ENCODE measurements at places on chromosomes 1 and 21.

GRCh38 chr21:44459712-44460440, 4.6 kb downstream of the LRRC3 start:
- no peak overlapping the region for H3K4me3 ChIP-seq
- no peaks in the 10 kb centered on the region for H3K36me3 ChIP-seq
- DNase-seq: no peak
- H3K27ac ChIP-seq: no peak overlapping the region
- H3K27me3 ChIP-seq: no peaks in the 10 kb centered on the region

DNA sequence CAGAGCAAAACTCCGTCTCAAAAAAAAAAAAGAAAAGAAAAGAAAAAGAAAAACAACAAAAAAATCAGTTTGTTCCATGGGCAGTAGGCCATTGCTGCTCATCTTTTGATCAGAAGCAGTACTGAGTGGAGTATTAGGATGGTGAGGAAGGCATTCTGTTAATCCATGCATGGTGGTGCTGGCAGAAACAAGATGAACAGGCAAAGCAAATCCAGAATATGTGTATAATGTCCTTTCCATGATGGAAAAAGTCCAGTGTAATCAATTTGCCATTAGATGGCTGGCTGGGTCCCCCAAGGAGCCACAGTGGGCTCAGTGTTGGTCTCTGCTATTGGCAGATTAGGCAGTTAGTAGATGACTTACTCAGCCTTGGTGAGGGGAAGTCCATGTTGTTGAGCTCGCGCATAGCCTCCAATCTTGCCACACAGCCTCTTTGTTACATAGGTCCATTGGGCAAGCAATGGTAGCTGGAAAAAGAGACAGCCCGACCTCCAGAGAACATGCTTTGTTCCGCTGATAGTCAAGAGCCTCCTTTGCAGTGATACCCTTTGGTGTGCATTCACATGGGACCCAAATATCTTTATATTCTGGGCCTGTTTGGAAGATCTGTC, 23.3 kb downstream of the H3-3A start:
- peaks cover 5% of the 10 kb centered on the region for H3K4me1 ChIP-seq
- no peaks in the 10 kb centered on the region for H3K36me3 ChIP-seq
- peaks cover 9% of the 10 kb centered on the region for H3K27me3 ChIP-seq
- H3K4me3 ChIP-seq: no peak overlapping the region
- H3K27ac ChIP-seq: no peak overlapping the region

- H3K27ac ChIP-seq: peak overlapping the region; percentile 81
- no peaks in the 10 kb centered on the region for H3K27me3 ChIP-seq
- H3K4me3 ChIP-seq: peak overlapping the region; percentile 53
- DNase-seq: no peak
These were observed 15.0 kb downstream of the GNB1 start for GRCh38 chr1:1875932-1876331.

- no peaks in the 10 kb centered on the region for H3K4me1 ChIP-seq
- H3K4me3 ChIP-seq: no peak overlapping the region
- no peaks in the 10 kb centered on the region for H3K36me3 ChIP-seq
- peaks cover 6% of the 10 kb centered on the region for H3K27me3 ChIP-seq
These were observed 14.1 kb upstream of the VAV3 start for GRCh38 chr1:107979088-107979487.

- H3K4me3 ChIP-seq: peak overlapping the region; percentile 58
- H3K36me3 ChIP-seq: no peaks in the 10 kb centered on the region
- peak; percentile 40 for DNase-seq
- H3K4me1 ChIP-seq: peaks cover 23% of the 10 kb centered on the region
- peaks cover 13% of the 10 kb centered on the region for H3K27me3 ChIP-seq
These were observed 10.6 kb upstream of the GADD45A start for GRCh38 chr1:67674260-67675011.

- peaks cover 8% of the 10 kb centered on the region for H3K27me3 ChIP-seq
- no peak for DNase-seq
- no peak overlapping the region for H3K4me3 ChIP-seq
- H3K4me1 ChIP-seq: no peaks in the 10 kb centered on the region
These were observed 42.6 kb downstream of the BACE2 start for GRCh38 chr21:41210426-41211059.

DNA sequence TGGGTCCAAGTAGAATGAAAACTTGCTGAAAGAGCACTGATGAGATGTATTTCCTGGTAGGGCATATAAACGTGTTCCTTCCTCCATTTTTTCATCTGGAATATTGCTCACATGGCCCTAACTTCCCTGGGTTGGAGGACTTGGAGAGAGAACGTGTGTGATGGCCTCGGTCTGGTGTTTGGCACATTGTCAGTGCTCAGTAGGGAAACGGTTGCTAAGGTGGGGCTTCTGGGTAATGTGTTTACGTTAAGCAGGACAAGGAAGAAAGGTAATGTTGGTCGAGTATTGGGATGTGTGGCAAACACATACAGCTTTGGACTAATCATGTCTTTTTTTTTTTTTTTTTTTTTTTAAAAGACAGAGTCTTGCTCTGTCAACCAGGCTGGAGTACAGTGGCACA, 6.2 kb downstream of the TTF2 start:
- no peaks in the 10 kb centered on the region for H3K27me3 ChIP-seq
- H3K4me1 ChIP-seq: peaks cover 31% of the 10 kb centered on the region
- no peak for DNase-seq
- no peak overlapping the region for H3K4me3 ChIP-seq

DNA sequence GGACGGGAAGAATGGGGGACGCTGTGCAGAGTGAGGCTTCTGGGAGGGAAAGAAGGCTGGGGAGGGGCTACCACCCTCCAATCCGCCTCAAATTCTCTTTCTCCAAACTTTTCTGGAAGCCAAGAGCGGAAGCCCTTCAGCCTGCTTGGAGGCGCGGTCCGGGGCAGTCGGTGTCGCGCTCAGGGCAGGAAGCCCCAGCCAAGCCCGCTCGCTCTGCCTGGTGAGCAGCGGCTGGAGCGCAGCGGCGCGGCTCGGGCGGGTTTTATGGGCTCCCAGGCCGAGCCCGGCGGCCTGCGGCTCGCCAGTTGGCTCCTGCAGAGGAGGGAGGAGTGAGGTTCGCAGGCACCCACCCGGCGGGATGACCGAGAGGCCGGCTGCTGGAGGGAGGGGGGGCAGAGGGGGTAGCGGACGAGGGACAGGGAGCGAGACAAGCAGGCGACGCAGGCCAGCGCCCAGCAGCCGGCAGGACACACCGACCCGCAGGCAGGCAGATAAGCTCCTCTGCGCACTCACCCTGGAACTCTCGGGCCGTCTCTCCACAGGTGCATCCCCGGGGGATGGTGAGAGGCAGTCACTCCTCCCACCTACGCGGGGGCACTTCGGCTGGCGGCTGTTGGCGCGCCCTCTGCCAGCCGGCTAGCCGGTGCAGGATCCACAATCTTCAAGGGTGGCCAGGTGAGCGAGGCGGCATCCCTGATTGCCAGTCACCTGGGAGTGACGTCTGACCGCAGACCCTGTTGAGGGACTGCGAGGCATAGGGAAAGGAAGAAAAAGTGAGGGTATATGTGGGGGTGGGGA, at the start of gene AVPR1B:
Gene AVPR1B, minus strand, starts transcription at position 238 of the 798 bp plus-strand sequence. CDS start 498 bp downstream, outside the sequence.
- peaks cover 7% of the 10 kb centered on the region for H3K4me1 ChIP-seq
- no peak within 1 kb of the TSS for H3K27ac ChIP-seq
- peaks cover 59% of the 10 kb centered on the region for H3K27me3 ChIP-seq
- peak; percentile 46 for DNase-seq
- no peaks in the 10 kb centered on the region for H3K36me3 ChIP-seq

DNA sequence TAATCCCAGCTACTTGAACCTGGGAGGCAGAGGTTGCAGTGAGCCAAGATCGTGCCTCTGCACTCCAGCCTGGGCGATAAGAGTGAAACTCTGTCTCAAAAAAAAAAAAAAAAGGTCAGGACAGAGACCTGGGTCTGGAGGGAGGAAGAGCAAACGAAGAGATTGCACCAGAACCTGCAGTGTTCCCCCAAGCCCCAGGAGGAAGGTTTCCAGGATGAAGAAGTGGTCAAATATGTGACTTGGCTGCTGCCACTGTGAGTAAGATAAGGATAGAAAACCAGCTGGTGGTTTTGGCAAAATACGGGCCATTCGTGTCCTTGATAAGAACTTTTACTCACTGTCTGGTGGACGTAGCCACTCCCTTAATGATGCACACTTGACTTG, 42.2 kb downstream of the CLDN14 start:
- DNase-seq: no peak
- no peaks in the 10 kb centered on the region for H3K36me3 ChIP-seq
- H3K27ac ChIP-seq: no peak overlapping the region
- H3K27me3 ChIP-seq: peaks cover 11% of the 10 kb centered on the region

- H3K4me3 ChIP-seq: no peak overlapping the region
- DNase-seq: no peak
- H3K36me3 ChIP-seq: no peaks in the 10 kb centered on the region
- H3K27ac ChIP-seq: no peak overlapping the region
- no peaks in the 10 kb centered on the region for H3K4me1 ChIP-seq
These were observed 65.6 kb upstream of the RRP15 start for GRCh38 chr1:218219460-218219859.

DNA sequence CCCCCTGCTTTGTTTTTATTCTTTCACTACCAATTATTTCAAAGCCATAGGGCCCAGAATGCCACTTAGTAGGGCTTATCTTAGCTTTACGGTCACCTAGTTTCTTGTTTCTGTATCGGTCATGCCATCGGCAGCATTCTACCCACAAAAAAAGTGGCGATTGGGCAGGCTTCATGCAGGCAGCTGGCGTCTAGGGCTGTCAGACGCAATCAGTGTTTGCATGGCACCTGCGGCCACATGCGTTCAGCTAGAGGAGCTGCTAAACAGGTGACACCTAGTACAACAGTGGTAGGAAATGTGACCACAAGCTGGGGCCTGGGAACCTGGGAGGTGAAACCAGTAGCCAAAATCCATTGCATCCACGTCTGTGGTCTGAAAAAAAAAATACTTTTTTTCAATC, 262.7 kb downstream of the PBX1 start:
- no peaks in the 10 kb centered on the region for H3K27me3 ChIP-seq
- H3K36me3 ChIP-seq: no peaks in the 10 kb centered on the region
- H3K4me1 ChIP-seq: no peaks in the 10 kb centered on the region
- DNase-seq: no peak
- H3K4me3 ChIP-seq: no peak overlapping the region
- H3K27ac ChIP-seq: no peak overlapping the region

- peaks cover 21% of the 10 kb centered on the region for H3K27me3 ChIP-seq
- H3K36me3 ChIP-seq: peaks cover 3% of the 10 kb centered on the region
- H3K27ac ChIP-seq: peak overlapping the region; percentile 76
- peak overlapping the region; percentile 88 for H3K4me3 ChIP-seq
- H3K4me1 ChIP-seq: peaks cover 25% of the 10 kb centered on the region
These were observed 844 bp downstream of the NIBAN1 start for GRCh38 chr1:184973272-184974055.

GRCh38 chr1:156276532-156276931, 6.1 kb downstream of the SMG5 start:
- H3K4me1 ChIP-seq: peaks cover 20% of the 10 kb centered on the region
- H3K4me3 ChIP-seq: no peak overlapping the region
- peaks cover 36% of the 10 kb centered on the region for H3K36me3 ChIP-seq

DNA sequence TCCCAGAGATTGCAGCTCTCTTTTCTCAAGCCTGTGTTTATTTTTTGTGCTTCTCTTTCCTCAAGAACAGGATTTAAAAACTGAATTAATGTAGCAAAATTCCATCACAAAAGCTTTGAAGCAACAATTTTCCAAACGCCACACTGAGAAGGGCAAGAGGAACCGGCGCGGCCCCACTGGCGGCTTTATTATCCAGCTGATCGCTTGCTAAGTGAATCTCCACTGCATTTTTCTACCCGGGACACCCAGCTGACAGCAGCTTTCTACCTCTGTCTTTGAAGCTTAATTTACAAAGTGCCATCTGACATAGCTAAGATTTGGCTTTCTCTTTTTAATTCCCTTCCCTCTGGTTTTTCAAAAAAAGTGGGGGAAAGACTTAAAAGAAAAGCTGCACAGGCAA, 369.3 kb upstream of the C1orf174 start:
- H3K27me3 ChIP-seq: peaks cover 8% of the 10 kb centered on the region
- no peak overlapping the region for H3K27ac ChIP-seq
- H3K4me1 ChIP-seq: peaks cover 6% of the 10 kb centered on the region
- no peaks in the 10 kb centered on the region for H3K36me3 ChIP-seq
- no peak overlapping the region for H3K4me3 ChIP-seq

DNA sequence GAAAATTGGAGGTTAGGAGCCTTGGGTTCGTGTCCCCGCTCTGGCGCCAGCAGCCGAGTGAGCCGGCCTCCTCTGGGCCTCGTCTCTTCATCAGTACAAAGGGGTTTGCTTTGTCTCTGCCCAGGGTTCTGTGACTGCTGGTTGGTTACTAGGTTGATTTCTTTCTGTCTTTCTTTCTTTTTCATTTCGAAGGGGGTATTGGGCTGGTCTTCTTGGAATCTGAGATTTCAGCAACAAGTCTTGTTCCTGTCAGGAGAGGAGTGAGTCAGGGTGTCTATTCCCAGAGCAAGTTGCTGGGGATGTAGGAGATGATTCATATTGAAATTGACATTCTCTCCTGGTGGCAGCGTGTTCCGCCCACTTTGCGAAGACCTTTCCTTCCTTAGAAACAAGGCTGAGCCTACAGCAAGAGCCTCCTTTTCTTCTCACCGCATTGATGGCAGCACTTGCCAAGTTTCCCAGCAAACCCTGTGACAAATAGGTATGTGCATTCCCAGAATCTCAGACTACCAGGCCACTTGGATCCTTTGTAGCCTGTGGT, 79.2 kb downstream of the MAN1C1 start:
- H3K27me3 ChIP-seq: no peaks in the 10 kb centered on the region
- DNase-seq: no peak
- H3K36me3 ChIP-seq: peaks cover 3% of the 10 kb centered on the region
- H3K27ac ChIP-seq: no peak overlapping the region

- no peak for DNase-seq
- H3K4me3 ChIP-seq: peak overlapping the region; percentile 87
- peak overlapping the region; percentile 96 for H3K27ac ChIP-seq
- no peaks in the 10 kb centered on the region for H3K27me3 ChIP-seq
These were observed 24.6 kb upstream of the RUNX3 start for GRCh38 chr1:24954631-24955030.

DNA sequence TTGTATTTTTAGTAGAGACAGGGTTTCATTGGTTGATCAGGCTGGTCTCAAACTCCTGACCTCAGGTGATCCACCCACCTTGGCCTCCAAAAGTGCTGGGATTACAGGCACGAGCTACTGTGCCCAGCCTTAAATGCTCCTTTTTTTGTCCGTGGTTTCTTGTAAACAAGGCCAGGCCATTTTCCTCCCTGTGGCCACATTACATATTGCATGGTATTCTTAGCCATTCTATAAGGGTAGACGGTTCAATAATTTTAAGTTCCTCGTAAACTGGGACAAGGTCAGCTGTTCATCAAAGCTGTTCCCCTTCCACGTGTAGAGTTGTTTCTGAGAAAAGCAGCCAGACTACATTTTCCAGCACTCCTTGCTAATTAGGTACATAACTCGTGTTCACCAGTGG, 10.3 kb upstream of the LUZP1 start:
- DNase-seq: no peak
- peaks cover 2% of the 10 kb centered on the region for H3K36me3 ChIP-seq
- peaks cover 37% of the 10 kb centered on the region for H3K27me3 ChIP-seq

DNA sequence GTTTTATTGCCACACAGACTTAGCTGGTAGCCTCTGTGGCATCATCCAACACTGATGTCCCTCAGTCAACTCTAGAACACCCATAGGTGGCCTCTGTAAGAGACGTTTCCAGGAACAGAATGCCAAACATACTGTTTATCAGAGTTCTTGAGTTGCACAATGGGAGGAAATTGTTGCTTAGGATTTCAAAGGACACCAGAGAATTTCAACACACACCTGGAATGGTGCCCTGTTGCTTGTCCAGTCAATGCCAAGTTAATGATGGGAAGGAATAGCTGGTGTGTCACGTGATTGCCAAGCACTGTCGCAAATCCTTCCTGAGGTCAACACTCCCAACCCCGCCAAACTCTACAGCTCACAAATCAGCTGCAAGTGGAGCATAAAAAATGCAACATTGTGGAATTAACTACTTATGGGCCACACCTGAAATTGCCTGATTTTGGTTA, 28.6 kb upstream of the DUSP23 start:
- H3K36me3 ChIP-seq: no peaks in the 10 kb centered on the region
- H3K4me3 ChIP-seq: no peak overlapping the region
- H3K27ac ChIP-seq: no peak overlapping the region
- no peaks in the 10 kb centered on the region for H3K4me1 ChIP-seq
- peaks cover 2% of the 10 kb centered on the region for H3K27me3 ChIP-seq

GRCh38 chr21:46416551-46416950, 42.1 kb upstream of the DIP2A start:
- no peak overlapping the region for H3K27ac ChIP-seq
- no peak for DNase-seq

All from activated naive CD8-positive, alpha-beta T cell treated with anti-CD3 and anti-CD28 coated beads, Interleukin-2, amount 10 ng/mL, durations not matched to agents 7 days and 5 days (primary cell).